ENCODE measurements at places on chromosomes 2 and 18. TPM values are rescaled to one million over a fixed set of nuclear protein-coding genes. Genes with fewer than 3 reads are reported as not detected.
A peak's percentile ranks its signal among the peaks of the same experiment; 100 is the strongest.

Gene CHPF
- total RNA-seq: 81.2 TPM

Gene POTEE
- not detected for total RNA-seq

Gene TMEM198
- total RNA-seq: 6.3 TPM

Gene CIAO1
- total RNA-seq: 62.3 TPM

Gene ADGRF3
- not detected for total RNA-seq

Gene KLHL41
- 0.35 TPM for total RNA-seq

Gene ASXL3
- total RNA-seq: not detected

Gene LHCGR
- total RNA-seq: not detected

Gene HDHD2
- total RNA-seq: 48.0 TPM

Gene DOK1
- 4.6 TPM for total RNA-seq

Gene ALK
- total RNA-seq: not detected

Gene ADD2
- 0.23 TPM for total RNA-seq

Gene NCL
- 778 TPM for total RNA-seq

Gene RAB11FIP5
- 35.6 TPM for total RNA-seq

GRCh38 chr2:100923461-100924060 is 78.5 kb upstream of the RPL31 start:
- DNase-seq: no peak
- peaks cover 18% of the 10 kb centered on the region for H3K36me3 ChIP-seq
- H3K4me1 ChIP-seq: no peaks in the 10 kb centered on the region
- H3K27me3 ChIP-seq: no peaks in the 10 kb centered on the region
- no peak overlapping the region for H3K27ac ChIP-seq

- no peaks in the 10 kb centered on the region for H3K36me3 ChIP-seq
- no peak overlapping the region for H3K27ac ChIP-seq
- no peaks in the 10 kb centered on the region for H3K4me1 ChIP-seq
- no peak for DNase-seq
These were observed 264.1 kb downstream of the RPIA start for GRCh38 chr2:88955607-88956006.

- no peaks in the 10 kb centered on the region for H3K27me3 ChIP-seq
- peak overlapping the region; percentile 99 for H3K27ac ChIP-seq
- peak overlapping the region; percentile 96 for H3K4me3 ChIP-seq
- H3K4me1 ChIP-seq: peaks cover 12% of the 10 kb centered on the region
- no peak for DNase-seq
- peaks cover 49% of the 10 kb centered on the region for H3K36me3 ChIP-seq
These were observed 430 bp upstream of the CHMP1B start for GRCh38 chr18:11850821-11851145.

DNA sequence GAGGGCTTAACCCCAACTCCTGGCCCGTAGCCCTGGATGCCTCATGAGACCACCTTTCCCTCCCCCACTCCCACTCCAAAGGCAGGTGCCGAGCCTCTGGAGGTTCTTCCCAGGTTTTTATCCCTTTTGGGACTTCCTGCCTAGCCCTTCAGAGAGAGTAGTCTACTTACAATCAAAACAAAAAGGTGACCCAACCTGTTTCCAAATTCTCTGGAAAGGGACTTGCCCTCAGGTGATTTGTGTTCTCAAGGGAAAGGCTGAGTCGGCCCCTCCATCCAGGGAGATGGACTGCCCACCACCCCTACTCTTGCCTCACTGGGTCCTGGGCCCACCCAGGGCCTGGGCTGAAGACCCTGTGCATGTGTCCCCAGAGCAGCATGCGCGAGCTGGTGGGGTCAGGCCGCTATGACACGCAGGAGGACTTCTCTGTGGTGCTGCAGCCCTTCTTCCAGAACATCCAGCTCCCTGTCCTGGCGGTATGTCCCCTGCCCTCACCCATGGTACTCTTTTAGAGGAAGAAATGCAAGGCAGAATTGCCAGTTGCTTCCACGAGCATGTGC is 108.5 kb downstream of the PLB1 start:
- no peak overlapping the region for H3K4me3 ChIP-seq
- H3K4me1 ChIP-seq: peaks cover 27% of the 10 kb centered on the region
- no peaks in the 10 kb centered on the region for H3K36me3 ChIP-seq
- DNase-seq: no peak
- H3K27ac ChIP-seq: no peak overlapping the region

DNA sequence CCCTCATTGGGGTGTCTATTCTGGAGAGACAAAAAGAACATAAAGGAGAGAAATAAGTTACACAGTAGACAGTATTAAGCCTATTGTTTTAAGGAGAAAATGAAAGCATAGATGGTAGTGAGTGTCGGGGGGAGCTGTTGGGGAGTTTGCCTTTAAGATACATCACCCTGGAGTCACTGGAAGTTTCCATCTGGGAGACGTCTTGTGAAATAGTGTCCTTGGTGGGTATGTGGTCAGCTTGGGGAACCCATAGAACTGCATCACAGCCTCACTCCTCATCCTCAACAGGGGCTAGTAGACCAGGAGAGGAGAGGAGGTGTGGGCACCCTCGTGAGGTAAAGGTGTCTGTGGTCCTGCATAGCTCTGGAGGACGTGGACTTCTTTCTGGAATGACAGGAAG is 60.6 kb downstream of the RNF144A start:
- no peaks in the 10 kb centered on the region for H3K36me3 ChIP-seq
- no peak for DNase-seq
- peaks cover 25% of the 10 kb centered on the region for H3K27me3 ChIP-seq
- no peak overlapping the region for H3K4me3 ChIP-seq
- no peaks in the 10 kb centered on the region for H3K4me1 ChIP-seq

- H3K27ac ChIP-seq: no peak overlapping the region
- no peaks in the 10 kb centered on the region for H3K4me1 ChIP-seq
- no peak overlapping the region for H3K4me3 ChIP-seq
- H3K36me3 ChIP-seq: no peaks in the 10 kb centered on the region
- no peak for DNase-seq
These were observed 93.0 kb upstream of the GLI2 start for GRCh38 chr2:120642646-120643045.

- H3K27me3 ChIP-seq: no peaks in the 10 kb centered on the region
- no peak overlapping the region for H3K4me3 ChIP-seq
- DNase-seq: no peak
- H3K36me3 ChIP-seq: no peaks in the 10 kb centered on the region
These were observed 572.7 kb upstream of the SALL3 start for GRCh38 chr18:78406743-78407465.

- no peak for DNase-seq
- no peak overlapping the region for H3K4me3 ChIP-seq
- H3K4me1 ChIP-seq: no peaks in the 10 kb centered on the region
- H3K36me3 ChIP-seq: no peaks in the 10 kb centered on the region
- no peaks in the 10 kb centered on the region for H3K27me3 ChIP-seq
These were observed 2.8 kb downstream of the COL6A3 start for GRCh38 chr2:237411092-237411601.

DNA sequence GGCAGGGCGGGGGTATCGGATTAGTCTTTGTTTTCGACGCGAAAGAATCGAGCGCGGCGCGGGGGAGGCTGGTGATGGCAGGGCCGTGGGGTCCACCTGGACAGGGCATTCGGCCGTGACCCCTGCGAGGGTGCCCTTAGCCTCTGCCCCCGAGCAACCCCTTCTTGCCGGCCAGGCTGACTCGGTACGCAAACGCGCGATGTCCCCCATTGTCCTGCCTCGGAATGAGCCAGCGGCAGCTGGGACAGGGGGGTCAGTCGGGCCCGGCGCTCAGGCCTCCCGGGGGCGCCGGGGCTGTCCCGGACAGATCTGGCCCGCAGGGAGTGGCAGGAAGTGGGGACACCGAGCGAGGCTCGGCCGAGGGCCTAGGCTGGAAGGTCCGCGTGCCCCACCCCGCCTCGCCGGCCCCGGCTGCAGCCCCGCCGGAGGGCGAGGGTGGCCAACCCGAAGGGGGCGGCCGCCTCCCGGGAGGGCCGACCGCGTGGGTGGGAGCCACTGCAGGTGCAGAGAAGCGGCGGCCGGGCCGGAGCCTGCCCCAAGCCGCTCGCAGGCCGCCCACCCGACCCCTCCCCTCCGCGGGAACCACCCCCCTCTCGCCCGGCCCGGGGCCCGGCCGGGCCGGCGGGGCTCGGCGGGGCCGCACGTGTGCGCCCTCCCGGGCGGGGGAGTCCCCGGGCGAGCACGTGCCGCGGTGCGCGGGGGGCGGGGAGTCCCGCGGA is at the start of gene TET3:
Gene TET3, plus strand, starts transcription at position 708 of the 719 bp plus-strand sequence. CDS start 1,494 bp downstream, outside the sequence.
- H3K36me3 ChIP-seq: peaks cover 17% of the 10 kb centered on the region
- peak within 1 kb of the TSS; percentile 74 for H3K4me3 ChIP-seq
- H3K4me1 ChIP-seq: peaks cover 55% of the 10 kb centered on the region
- peak within 1 kb of the TSS; percentile 78 for H3K27ac ChIP-seq

DNA sequence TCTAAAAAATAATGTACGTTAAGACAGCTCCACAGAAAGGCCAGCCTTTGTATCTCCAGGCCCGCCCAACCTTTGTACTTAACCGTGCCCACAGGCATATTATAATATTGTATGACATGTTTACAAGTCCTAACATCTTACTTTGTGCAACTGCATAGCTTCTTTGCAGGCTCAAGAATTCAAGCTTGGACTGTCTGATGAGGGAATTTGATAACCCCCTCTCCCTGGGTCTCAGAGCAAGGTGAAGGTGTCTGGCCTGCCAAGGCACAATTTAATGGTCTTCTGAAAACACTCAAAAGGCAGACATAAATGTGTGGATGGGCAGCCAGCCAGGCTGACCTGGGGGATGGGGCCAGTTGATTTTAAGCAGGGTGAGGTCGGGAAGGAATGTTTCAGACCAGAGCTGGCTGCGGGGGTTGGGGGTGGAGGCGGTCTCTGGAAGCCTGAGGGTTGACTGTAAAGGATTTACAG is 732.7 kb upstream of the FANCL start:
- no peak overlapping the region for H3K4me3 ChIP-seq
- no peak for DNase-seq
- no peaks in the 10 kb centered on the region for H3K27me3 ChIP-seq
- H3K4me1 ChIP-seq: peaks cover 10% of the 10 kb centered on the region

DNA sequence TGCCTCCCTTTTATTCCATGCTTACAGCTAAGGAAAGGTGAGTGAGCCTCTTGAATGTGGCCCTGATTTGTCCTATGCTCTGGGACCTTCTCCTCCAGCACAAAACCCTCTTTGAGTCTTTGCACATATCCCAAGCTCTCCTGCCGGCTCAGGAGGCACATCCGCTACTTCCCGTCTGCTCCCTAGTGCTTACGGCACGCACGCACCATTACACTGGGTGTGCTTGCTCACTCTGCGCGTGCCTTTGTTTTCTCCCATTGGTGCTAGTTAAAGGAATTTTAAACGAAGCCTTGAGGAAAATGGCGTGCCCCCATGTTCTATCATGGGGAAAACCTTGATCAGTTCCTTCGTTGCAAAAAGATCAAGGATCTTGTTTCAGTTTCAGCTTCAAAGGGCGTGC is 7.9 kb upstream of the DGKD start:
- H3K27ac ChIP-seq: no peak overlapping the region
- no peak overlapping the region for H3K4me3 ChIP-seq
- peaks cover 19% of the 10 kb centered on the region for H3K4me1 ChIP-seq
- H3K27me3 ChIP-seq: no peaks in the 10 kb centered on the region

GRCh38 chr2:1674276-1674675 is 70.0 kb downstream of the PXDN start:
- H3K36me3 ChIP-seq: peaks cover 65% of the 10 kb centered on the region
- no peak for DNase-seq
- peaks cover 12% of the 10 kb centered on the region for H3K4me1 ChIP-seq
- H3K4me3 ChIP-seq: no peak overlapping the region
- H3K27me3 ChIP-seq: no peaks in the 10 kb centered on the region
- peak overlapping the region; percentile 77 for H3K27ac ChIP-seq

- no peaks in the 10 kb centered on the region for H3K36me3 ChIP-seq
- H3K4me1 ChIP-seq: no peaks in the 10 kb centered on the region
- H3K27me3 ChIP-seq: peaks cover 71% of the 10 kb centered on the region
These were observed 228.1 kb upstream of the KCNJ3 start for GRCh38 chr2:154470376-154470775.

GRCh38 chr2:11870584-11870983 is 124.2 kb downstream of the LPIN1 start:
- DNase-seq: no peak
- H3K27ac ChIP-seq: no peak overlapping the region
- no peaks in the 10 kb centered on the region for H3K27me3 ChIP-seq
- H3K4me1 ChIP-seq: peaks cover 25% of the 10 kb centered on the region
- H3K36me3 ChIP-seq: no peaks in the 10 kb centered on the region

DNA sequence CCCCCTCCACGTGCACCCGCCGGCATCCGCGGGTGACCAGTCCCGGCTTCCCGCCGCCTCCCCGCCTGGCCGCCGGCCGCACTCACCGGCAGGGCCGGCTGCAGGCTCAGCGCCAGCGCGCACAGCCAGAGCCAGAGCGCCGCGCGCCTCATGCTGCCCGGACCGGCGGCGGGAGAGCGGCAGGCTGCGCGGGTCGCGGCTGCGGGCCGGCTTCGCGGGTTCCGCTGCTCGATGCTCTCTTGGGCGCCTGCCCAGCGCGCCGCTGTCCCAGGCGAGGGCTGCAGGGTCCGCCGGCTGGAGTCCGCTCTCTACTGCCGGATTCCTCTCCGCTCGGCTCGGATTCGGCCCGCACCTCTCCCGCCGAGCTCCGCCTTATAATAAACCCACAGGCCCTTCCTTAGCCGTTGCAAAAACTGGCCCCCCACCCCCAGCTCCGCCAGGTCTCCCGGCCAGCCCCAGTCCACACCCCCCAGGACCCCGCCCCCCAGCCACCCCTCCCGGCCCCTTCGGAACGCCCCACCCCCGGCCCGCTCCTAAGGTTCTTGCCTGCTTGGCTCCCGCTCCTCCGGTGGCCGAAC is at the start of gene SDC1:
Gene SDC1, minus strand, starts transcription at position 415 of the 578 bp plus-strand sequence. Its CDS starts 263 bp downstream, at position 152.
- H3K36me3 ChIP-seq: peaks cover 4% of the 10 kb centered on the region
- H3K27me3 ChIP-seq: no peaks in the 10 kb centered on the region
- peak; percentile 45 for DNase-seq

- peaks cover 4% of the 10 kb centered on the region for H3K36me3 ChIP-seq
- no peak for DNase-seq
- no peaks in the 10 kb centered on the region for H3K27me3 ChIP-seq
- no peak overlapping the region for H3K27ac ChIP-seq
These were observed 18.0 kb upstream of the TUBB6 start for GRCh38 chr18:12290086-12290485.

GRCh38 chr18:3689986-3690763 is 240.2 kb downstream of the TGIF1 start:
- H3K27me3 ChIP-seq: no peaks in the 10 kb centered on the region
- H3K27ac ChIP-seq: no peak overlapping the region
- DNase-seq: no peak

- no peaks in the 10 kb centered on the region for H3K27me3 ChIP-seq
- DNase-seq: no peak
- no peak overlapping the region for H3K27ac ChIP-seq
- no peaks in the 10 kb centered on the region for H3K36me3 ChIP-seq
- H3K4me1 ChIP-seq: peaks cover 18% of the 10 kb centered on the region
These were observed 34.0 kb downstream of the CCDC195 start for GRCh38 chr2:224682134-224682533.

All from MCF 10A (cell line).